ENCODE measurements at places on chromosomes 6 and 20.

DNA sequence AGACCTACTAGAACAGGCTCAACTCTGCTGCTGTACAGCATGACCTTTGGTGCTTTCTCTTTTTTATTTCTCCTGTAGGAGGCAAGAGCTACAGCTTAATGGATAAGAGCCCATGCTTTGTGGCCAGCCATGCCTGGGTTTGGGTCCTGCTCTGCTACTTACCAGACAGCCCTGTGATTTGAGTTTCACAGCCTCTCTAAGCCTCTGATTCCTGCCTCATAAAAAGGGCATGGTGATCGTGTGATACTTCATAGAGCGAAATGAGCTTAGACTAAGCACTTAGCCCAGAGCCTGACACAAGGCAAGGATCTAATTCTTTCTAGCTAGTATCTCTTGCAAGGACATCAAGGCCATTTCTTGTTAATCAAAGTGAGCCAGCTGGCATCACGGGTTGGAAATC, 19.3 kb upstream of the PDE7B start:
- DNase-seq, result no peak

GRCh38 chr6:4459996-4460395, 316.2 kb upstream of the CDYL start:
- DNase-seq, result no peak

DNA sequence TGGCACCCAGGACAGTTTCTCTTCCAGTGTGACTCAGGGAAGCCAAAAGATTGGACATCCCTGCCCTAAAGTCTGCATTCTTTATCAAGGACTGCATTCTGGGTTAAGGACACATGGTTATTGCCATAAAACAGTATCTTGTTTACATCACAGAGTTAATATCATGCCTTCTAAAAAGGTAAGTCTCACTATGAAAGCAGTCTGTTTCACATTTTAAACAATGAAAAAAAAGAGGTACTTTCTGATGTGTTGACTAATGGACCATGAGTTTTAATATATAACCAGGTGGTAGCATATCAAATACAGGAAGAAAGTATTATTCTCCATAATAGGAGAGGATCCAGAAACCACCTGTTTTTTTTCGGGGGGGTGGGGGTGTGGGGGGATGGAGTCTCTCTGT, 93.7 kb downstream of the TIAM2 start:
- no peak for DNase-seq

DNA sequence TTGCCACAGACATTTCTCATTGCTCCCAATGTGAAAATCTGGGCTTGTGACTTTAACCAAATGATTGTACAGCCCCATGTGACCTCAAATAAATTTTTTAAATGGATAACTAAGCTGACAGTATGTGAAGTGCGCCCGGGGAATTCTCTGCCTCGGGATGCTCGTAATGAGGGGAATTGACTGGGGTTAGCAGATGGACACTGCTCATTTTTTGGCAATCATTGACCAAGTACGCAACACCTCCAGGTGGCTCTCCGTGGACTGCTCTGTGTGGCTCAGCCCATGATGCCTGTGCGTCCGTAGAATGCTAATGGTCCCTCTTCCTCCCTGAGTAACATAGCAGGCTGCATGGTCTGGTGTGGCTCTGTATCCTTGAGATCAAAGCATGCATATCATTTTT, 42.4 kb downstream of the FARS2 start:
- no peak for DNase-seq

DNA sequence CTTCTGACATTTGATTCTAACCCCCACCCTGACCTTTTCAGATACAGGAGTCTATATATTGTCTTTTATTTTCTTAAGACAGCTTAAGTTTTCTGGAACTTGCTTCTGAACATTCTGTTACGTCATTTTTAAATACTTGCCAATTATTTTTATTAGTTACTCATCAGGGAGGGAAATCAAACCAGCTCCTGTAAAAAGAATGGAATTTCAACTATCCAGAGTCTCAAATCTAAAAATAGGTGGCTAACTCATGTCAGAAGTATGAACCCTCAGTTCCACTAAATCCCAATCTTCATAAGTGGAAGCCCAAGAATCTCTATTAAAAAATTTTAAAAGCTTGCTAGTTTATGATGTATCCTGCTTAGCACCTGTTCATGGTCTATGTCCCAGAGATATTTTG, 900.0 kb downstream of the KIF16B start:
- no peak for DNase-seq

- no peak for DNase-seq
Measured at GRCh38 chr6:40330301-40330721, 256.9 kb downstream of the LRFN2 start.

- DNase-seq, result no peak
Measured at GRCh38 chr6:111486921-111487320, 3.9 kb upstream of the REV3L start.

DNA sequence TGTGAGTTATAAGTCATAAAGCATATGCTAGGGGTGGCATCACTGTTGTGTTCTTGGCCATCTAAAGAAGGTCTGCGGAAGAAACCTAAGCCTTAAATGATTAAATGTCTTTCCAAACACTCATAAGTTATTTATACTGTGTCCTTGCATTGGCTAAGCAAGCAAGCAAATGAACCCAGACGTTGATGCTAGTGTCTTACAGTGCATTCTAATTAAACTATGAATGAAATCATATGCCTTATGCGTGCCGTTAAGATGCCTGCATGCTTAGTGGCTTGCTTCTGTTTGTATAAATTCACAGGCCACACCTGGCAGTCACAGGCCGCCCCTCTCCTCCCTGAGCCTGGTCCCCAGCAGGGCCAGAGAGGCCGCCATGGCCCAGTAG, 49.9 kb downstream of the RIN2 start:
- no peak for DNase-seq

DNA sequence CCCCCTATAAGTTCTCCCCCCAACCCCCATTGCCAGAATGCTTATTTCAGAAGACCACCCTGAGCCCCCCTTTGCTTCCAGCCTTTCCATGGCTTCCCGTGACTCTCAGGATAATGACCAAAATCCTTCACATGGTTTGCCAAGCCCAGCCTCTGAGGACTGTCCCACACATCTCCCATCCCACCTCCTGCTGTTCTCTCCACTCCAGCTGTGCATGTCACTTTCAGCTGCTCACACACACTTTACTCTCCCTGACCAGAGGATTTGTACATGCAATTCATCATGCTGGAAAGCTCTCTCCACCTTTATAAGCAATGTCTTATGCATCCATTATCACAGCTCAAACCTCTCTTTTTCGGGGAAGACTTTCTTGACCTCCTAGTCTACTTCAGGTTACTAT, 164.2 kb downstream of the PRL start:
- DNase-seq, result no peak

GRCh38 chr6:43929511-43929910, 159.5 kb downstream of the VEGFA start:
- DNase-seq, result no peak

DNA sequence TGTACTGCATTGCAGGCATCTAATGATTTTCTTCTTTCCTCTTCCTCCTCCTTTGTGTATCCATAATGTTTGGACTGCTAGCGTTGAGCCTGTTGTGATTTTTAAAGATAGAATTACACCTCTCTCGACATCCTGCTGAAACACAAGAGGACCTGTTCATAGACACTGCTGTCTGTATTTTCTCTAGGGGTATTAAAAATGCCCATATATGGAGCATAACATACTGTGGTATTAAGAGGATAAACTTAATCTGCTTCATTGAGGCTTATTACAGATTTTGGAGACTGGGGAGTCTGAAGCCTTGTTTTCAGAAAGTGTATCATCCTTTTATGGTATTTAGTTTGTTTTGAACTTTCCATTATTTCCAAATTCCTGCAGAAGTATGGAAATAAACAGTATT, 414.3 kb downstream of the CDKAL1 start:
- DNase-seq, result no peak

GRCh38 chr20:19740512-19740911, 17.5 kb upstream of the RIN2 start:
- no peak for DNase-seq

GRCh38 chr20:44720997-44721784, 6.0 kb downstream of the CCN5 start:
- no peak for DNase-seq

- DNase-seq, result no peak
Measured at GRCh38 chr20:52454660-52455059, 263.1 kb upstream of the ZFP64 start.

GRCh38 chr20:33791959-33792597, 19.1 kb upstream of the CHMP4B start:
- peak; percentile 28 for DNase-seq

DNA sequence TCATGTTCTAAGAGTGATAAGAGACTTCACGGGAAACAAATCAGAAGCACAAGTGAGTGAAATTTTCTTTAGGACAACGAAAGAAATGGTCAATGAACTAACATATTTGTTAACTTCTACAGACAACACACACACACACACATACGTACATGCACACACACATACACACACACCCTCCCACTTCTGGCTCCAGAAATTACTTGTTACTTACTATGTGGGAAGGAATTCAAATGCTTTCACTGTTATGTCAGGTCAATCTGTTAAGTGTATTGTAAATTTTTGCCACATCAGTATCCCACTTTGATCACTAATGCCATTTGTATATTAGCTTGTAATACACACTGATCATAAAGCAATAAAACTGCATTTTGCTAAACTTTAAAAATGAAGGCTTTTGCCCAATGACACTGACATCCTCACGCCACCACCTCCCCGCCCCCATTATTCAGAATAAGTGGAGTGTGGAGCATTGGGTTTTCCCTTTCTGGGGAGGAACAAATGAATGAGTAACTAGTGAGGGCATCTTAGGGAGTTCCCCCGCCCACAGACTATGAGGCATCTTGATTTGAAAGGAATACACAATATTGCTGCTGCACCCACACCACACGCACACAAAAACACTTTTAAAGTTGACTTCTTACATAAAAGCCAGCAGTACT, 76.2 kb downstream of the ATXN1 start:
- peak; percentile 25 for DNase-seq

- peak; percentile 30 for DNase-seq
Measured at GRCh38 chr6:29834564-29835436, 7.2 kb downstream of the HLA-G start.

DNA sequence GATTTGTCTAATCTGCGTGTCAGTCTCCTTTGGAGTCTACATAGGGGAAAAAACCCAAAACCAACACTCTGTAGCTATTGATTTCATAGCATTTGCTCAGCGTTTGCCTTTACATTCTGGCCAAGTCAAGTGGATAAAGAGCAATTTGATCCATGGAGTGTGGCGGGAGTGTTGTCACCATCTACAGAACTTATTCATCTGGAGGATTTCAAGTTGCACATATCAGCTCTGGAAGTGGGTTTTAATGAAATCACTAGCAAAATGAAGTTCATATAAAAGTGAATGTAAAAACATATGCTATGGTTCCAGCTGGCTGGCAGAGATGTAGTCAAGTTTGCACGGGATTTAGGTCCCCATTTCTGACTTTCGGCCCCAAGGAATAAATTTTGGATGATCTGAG, 219.7 kb upstream of the SUPT3H start:
- no peak for DNase-seq

- DNase-seq, result no peak
Measured at GRCh38 chr6:83183082-83183828, 9.8 kb downstream of the PGM3 start.

GRCh38 chr20:22499515-22500166, 84.7 kb downstream of the FOXA2 start:
- DNase-seq, result no peak

GRCh38 chr6:75502884-75503283, 9.3 kb upstream of the FILIP1 start:
- no peak for DNase-seq

DNA sequence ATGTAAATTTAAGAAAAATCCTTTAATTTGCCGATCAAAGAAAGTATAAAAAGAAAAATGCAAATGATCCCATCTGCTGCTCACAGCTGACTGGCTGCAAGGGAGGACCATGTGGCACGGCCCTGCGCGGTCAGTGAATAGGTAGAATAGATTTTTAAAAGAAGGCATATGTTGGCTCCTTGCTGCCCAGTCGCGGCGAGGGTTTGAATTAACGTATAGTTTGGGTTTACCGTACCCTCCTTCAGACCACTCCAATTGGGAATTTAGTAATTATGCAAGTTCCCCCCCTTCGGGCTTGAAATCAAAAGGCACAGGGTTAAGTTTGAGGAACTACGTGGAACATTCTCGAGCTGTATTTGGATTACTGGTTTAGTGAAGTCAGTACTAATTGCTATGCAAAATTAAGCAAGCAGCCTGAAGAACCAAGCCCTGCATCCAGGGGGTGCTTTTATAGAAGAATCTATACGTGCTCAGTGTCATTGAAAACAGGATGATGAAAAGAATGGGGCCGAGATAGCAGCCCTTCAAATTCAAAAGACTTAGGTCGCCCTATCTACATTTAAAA, 1.1 kb upstream of the BEND3 start:
- DNase-seq, result no peak

DNA sequence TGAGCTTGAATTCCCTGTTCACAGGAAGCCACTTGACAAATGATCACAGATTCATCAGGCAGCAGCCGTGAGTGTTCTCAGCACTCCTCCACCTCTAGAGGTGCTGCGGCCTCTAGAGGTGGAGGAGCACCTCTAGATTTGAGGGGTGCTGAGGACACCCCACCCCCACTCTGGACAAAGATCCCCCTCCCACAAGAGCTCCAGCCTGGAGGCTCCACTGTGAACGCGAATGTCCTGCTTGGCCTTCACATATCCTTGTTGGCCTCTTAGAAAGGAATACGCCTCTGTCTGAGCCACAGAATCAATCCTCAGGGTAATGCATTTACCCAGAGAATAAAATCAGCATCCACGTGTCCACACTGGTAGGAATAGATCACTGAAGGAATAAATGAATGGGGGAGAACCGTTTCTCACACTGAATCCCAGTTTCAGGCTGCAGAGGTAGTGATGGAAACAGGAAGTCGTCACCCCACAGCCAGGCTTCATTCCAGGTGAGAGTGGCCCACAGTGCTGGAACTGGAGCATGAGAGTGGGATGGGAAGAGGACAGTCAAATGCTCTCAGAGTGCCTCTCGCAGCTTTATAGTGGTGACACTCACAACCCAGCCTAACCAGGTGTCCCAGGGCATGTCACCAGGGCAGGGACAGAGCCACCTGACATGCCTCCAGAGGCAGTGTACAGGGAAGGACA, 16.6 kb downstream of the NPEPL1 start:
- no peak for DNase-seq

Data from activated effector memory CD4-positive, alpha-beta T cell treated with Interleukin-2 at 50 U/mL for 16 hours (primary cell).